Omental fat pad (tissue), 4 donors: ENCODE measurements at places on chromosomes 1 and 21. TPM values are rescaled to one million over a fixed set of nuclear protein-coding genes. Genes with fewer than 3 reads are reported as not detected.

DNA sequence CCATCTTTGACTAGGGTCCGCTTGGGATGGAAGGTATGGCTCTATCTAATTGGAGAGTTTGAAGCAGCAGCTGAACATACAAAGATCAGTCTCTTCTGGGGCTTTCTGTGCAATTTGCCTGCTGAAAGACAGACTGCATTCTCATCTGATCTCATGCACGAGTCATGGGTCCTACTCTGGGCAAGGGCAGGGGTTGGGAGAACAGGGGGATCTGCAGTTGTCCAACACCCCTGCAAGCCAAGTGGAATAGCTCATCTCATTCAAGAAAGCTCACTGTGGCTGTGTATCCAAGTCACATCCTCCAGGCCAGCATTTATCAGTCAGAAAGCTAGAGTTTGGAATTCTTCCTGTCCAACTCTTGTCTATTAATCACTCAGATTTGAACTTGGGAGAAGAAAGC is 177.2 kb upstream of the C8B start:
- no peak for DNase-seq

DNA sequence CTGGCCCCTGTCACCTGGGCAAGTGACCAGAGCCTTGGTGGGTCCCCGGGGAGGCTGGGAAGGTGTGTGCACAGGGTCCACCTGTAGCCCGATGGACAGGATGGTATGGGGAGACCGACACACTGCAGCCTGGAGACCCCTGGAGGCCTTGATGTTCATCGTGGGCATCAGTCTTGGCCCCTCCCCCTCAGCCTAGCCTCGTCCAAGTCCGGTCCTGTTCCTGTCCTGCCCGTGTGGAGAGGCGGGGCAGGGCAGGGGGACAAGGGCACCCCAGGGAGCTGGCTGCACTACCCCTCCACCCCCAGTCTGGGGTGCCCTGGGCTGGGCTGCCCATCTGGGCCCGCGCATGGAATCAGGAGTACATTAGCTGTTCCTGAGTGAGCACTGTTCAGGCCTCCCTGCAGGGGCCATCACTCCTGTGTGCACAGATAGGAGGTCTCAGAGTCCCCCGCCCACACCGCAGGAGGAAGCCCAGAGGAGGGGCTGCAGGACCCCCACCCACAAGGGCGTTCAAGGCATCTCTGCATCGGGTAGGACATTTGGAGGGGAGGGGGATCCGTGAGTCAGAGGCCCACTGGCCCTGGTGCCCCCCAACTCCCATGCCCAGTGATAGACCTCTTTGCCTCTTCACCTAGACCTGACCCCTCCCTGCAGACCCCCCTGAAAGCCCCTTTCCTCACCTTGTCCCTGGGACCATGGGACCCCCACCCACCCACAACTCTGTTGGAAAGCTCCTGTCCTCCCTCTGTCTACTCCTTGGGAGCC is 63.2 kb downstream of the WNT9A start:
- peak; percentile 8 for DNase-seq

DNA sequence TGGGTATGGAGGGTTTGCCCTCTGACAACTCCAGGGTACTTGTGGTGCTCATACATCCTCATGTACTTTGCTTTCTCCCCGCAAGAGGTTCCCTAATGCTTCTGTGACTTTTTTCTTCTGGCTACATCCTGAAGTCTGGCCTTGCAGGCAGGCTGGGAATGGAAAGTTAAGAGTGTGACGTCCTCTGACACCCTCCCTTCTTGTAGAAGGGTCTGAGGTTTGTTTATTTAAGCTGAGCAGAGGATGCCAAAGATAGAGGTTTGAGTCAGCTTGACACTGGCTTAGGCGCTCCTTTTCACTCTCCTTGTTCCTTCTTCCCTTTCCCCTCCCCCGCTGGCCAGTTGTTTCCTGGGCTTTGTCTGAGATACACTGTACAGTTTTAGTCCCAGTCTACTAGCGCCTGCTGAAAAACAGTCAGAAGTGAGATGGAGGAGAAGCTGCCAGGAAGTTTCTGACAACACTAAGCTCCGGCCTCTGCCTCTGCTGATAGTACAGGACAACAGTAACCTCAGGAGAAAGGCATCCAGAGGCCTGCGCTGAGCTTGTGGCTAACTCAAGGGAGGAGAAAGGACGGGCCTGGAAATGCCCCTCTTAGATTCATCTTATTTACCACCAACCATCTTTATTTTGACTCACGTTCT is at the start of gene MACF1:
MACF1 (plus strand) TSS at position 255 of the 641 bp plus-strand sequence; CDS start at position 583, 328 bp downstream.
- no peak for DNase-seq

GRCh38 chr1:12339396-12339795 is 109.6 kb downstream of the VPS13D start:
- DNase-seq: no peak

DNA sequence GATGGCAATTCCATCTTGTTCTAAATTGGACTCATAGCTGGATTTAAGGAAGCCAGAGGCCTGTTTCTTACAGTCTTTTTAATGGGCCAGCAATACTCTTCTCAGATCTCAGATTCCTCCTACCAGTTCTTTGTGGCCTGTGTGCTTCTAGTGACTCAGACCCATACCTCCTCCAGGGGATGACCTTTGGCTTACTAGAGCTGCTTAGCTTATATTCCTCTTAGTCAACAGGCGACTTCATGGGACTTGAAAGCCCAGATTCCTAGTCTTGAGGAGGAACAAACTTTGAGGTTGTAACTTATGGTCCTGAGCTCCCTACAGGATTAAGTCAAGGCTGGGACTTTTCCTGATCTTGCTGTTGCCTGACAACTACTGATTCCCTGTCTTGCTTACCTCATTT is 12.4 kb upstream of the PAPPA2 start:
- DNase-seq: no peak

GRCh38 chr1:218772575-218772974 is 401.1 kb upstream of the LYPLAL1 start:
- no peak for DNase-seq

DNA sequence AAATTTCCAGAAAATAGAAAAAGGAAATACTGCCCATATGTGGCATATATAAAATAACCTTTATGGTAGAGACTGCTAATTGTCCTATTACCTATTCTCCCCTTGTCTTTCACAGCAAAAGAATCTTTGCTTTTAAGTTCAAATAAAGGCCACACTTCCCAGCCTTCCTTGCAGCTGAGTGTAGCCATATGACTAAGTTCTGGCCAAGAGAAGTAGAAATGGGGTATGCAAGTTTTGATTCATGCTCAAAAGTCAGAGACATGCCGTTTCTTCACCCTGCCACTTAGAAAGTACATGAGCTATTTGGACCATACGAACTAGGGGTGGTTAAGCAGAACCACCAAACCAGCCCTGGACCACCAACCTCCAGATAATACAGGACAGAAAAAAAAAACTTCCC is 18.3 kb upstream of the S100A2 start:
- no peak for DNase-seq

GRCh38 chr1:38201431-38201830 is 154.8 kb upstream of the POU3F1 start:
- no peak for DNase-seq

- DNase-seq: no peak
These were observed 70.0 kb downstream of the ALG14 start for GRCh38 chr1:95002540-95003432.

DNA sequence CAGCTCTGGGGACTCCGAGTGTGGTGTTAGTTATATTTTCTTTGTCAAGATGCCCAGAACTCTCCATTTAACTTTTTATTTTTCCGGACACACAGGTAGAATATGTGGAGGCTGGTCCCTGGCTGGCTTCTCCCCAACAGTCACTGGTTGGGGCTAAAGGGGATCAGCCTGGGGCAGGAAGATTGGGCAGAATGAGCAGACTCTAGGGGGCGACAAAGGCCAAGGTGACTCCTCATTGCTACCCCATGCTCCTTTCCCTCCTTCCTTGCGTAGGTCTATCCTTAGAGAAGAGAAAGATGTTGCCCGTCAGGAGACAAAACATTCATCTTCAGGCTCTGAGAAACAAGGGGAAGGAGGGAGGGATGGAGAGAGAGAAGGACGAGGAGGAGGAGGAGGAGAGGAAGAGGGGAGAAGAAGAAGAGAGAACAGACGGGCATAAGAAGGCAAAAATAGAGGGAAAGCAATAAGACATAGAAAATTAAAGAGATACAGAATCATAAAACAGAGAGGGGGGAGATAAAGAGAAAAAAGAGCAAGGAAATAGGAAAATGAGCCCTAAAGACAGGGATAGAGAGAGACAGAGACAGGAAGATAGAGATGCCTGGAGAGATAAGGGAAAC is 89.9 kb downstream of the FOXD2 start:
- no peak for DNase-seq

- DNase-seq: no peak
These were observed 6.0 kb upstream of the SH2D2A start for GRCh38 chr1:156822680-156823079.

- DNase-seq: no peak
These were observed 102.6 kb downstream of the SELENOF start for GRCh38 chr1:86811142-86811924.

DNA sequence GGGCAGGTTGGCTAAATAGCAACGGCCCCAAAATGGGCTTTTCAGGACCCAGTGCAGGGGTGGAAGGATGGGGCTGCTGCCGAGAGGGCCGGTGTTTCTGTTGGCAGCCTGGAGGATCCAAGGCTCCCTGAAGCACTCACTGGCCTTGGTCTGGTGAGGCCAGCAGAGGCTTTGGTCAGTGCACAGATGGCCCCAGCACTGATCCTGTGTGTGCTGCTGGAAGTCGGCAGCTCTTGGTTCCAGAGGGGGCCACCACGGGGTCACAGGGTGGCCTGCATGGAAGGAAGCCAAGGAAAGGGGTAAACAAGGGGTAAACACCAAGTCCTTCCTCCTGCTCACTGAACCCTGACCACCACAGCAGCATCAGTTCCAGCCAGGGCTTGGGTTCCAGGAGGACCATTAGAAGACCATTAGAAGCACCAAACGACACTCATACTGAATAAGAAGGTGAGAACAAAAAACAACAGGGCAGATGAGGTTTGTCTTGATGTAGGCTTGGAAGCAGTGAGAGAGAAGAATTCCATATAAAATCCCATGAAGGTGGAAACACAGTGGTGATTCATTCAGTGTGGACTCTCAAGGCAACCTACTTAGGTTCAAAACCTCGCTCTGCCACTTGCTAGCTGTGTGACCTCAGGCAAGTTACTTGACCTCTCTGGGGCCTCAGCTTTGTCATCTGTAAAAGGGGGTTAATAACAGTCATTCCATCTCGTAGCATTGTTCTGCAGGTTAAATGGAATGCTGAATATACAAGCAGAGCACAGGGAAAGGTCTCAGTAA is 184.5 kb downstream of the RUNX1 start:
- no peak for DNase-seq

DNA sequence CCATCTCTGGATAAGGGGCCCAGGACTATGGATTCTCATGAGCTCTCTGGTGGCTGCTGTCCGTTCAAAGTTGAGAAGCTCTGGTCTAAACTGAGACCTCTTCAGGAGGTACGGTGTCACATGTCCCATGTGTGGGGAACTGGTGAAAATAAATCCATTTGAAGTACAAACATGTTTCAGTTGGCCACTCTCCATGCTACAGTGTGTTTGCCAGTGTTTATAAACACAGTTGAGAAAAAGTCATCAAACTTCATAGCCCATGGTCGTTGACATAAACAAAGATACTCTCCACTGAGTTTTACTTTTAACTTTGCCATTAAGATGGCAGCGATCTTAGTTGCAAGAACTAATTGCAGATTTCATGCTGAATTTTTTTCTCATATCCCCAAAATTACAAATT is 72.8 kb downstream of the PSMG1 start:
- no peak for DNase-seq

DNA sequence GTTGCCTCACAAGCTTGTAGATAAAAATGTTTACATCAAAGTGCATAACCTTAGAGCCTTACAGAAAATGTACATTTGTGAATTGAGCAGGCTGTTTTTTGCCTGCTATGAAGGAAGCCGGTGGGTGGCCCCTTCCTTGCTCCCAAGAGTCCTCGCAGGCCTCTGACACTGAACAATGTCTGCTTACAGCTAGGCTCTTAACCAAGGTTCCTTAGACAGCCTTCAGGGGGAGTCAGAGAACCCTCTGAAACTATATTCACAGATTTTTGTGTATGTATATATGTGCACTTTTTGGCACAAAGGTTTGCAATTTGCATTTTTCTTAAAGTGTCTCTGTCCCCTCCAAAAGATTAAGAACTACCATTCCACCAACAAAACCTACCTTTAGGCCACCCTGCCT is 282.6 kb downstream of the BARHL2 start:
- no peak for DNase-seq

GRCh38 chr21:35231090-35231489 is 182.0 kb upstream of the RUNX1 start:
- no peak for DNase-seq

GRCh38 chr21:38758501-38759214 is 47.1 kb upstream of the ETS2 start:
- no peak for DNase-seq

GRCh38 chr1:160625725-160626498 is 20.9 kb downstream of the SLAMF1 start:
- DNase-seq: no peak

DNA sequence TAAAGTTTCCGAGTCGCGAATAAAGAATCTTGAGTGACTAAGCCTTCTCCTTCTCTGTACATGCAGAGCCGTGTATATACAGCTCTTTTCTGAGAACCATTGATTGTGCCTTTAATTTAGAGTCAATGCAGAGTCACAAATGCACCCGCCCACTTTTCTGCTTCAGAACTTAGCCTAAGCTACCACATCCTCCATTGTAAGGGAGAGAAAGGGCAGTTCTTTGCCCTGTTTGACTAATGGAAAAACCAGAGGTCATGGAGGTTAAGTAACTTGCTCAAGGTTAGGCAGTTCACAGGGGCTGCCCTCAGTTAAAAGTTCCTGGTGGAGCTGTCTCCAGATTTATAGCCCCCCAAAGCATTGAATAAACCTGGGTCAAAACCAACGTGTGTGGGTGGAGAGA is 139.6 kb downstream of the TOMM20 start:
- DNase-seq: no peak

DNA sequence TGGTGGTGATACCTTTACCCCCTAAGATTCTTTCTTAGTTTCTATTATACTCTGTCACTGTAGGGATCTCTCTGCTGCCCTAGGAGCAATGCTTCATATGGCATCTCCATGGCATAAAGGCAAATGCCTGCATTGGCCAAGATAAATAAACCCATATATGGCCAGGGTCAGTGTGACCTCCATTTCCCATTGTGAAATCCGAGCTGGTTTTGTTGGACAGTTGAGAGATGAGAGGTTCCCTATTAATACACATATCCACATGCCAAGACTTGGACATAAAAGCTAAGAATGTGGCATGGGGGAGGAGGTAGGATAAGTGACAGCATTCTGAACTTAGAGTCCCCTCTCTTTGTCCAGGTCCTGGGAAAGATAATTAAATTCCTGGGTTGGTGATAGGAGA is 1.4 kb downstream of the TPM3 start:
- no peak for DNase-seq

GRCh38 chr1:22753481-22753971 is 42.9 kb downstream of the EPHB2 start:
- DNase-seq: no peak

Gene FCAMR
- total RNA-seq: not detected

Gene RXRG
- total RNA-seq: 0.63 TPM

Gene DIO1
- total RNA-seq: not detected

Gene CRNN
- total RNA-seq: not detected

Gene C1QA
- 313 TPM for total RNA-seq

Gene TAF5L
- 19.3 TPM for total RNA-seq

Gene DCDC2B
- total RNA-seq: not detected

Gene DNAH14
- 7.0 TPM for total RNA-seq

Gene HSPG2
- 66.0 TPM for total RNA-seq
